ENCODE measurements at places on chromosomes 11 and 22. TPM values are rescaled to one million over a fixed set of nuclear protein-coding genes. Genes with fewer than 3 reads are reported as not detected.
A peak's percentile ranks its signal among the peaks of the same experiment; 100 is the strongest.

DNA sequence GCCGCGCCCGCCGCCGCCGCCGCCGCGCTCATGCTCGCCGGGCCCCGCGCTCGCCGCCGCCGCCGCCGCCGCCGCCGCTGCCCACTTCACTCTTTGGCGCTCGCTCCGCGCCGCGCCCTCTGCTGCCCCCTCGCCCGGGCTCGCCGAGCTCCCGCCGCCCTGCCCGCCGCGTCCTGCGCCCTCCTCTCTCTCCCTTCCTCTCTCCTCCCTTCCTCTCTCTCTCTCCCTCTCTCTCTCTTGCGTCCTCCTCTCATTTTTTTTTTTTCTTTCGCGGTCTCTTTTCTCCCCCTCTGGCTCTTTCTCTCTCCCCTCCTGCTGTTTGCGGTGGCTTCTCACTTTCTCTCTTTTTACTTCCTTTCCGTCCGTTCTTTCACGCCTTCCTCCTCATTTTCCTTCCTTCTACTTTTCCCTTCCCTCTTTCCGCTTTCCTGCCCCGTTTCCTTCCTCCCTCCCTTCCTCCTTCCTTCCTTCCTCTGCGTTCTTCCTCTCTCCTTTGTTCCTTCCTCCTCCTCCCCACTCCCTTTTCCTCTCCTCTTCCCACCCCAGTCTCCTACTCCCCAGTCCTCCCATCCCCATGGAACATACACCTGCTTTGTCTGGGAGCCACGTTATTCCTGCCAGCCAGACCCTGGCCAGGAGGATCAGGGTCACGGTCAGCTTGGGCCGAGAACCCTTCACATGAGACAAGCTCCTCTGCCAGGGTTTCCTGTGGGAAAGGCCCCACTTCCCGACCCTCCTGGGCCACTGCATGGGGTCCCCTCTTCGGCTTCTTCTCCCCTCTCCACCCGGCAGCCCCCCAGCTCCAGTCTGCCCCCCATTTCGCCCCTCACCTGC lies 19.3 kb upstream of the SHISAL1 start:
- DNase-seq: no peak

- no peak for DNase-seq
Measured at GRCh38 chr11:100525635-100526034, 161.5 kb upstream of the ARHGAP42 start.

- DNase-seq: no peak
Measured at GRCh38 chr11:64484191-64485022, 106.6 kb upstream of the SLC22A12 start.

DNA sequence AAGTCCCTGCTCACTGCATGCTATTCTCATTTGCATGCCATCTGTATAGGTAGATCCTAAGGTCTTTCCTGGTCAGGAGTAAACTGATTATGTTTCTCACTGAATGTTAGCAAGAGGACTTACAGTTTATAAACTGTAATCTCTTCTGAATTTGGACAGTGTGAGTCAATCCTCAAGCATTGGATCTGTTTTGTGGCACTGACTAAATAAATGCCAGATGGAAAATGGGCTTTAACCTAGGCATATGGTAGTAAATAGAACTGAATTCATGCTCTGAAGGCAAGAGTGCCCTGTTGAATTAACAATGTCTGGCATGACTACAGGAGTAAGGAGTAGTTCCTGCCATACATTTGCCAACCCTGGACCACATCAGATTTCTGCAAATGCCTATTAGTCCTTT lies 11.4 kb downstream of the FAM181B start:
- DNase-seq: no peak

Gene MTMR3
- 13.6 TPM for total RNA-seq

- DNase-seq: peak; percentile 40
Measured at GRCh38 chr22:26172389-26172990, 3.2 kb downstream of the SEZ6L start.

DNA sequence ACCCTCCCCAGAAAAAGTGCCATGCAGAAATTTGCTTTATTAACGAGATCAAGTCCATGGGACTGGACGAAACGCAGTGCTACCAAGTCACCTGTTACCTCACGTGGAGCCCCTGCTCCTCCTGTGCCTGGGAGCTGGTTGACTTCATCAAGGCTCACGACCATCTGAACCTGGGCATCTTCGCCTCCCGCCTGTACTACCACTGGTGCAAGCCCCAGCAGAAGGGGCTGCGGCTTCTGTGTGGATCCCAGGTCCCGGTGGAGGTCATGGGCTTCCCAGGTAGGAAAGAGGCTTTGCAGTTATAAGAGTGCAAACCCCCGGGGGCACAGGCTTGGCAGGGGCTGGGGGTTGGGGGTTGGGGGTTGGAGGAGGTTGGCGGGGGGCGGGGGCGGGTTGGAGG lies 4.2 kb downstream of the APOBEC3H start:
- DNase-seq: no peak

- DNase-seq: peak; percentile 49
Measured at GRCh38 chr11:62108017-62108750, 15.6 kb upstream of the INCENP start.

Gene C11orf42
- total RNA-seq: not detected

Gene LPXN
- total RNA-seq: 1.7 TPM

- no peak for DNase-seq
Measured at GRCh38 chr22:35888181-35888870, 140.3 kb downstream of the RBFOX2 start.

Gene VPREB1
- total RNA-seq: not detected

GRCh38 chr11:35487532-35488078 lies 37.8 kb downstream of the PAMR1 start:
- peak; percentile 34 for DNase-seq

Gene AIFM3
- 0.20 TPM for total RNA-seq

GRCh38 chr11:15882876-15883454 lies 473.4 kb downstream of the SOX6 start:
- DNase-seq: no peak

GRCh38 chr22:48866906-48867681 lies 960.6 kb downstream of the BRD1 start:
- no peak for DNase-seq

DNA sequence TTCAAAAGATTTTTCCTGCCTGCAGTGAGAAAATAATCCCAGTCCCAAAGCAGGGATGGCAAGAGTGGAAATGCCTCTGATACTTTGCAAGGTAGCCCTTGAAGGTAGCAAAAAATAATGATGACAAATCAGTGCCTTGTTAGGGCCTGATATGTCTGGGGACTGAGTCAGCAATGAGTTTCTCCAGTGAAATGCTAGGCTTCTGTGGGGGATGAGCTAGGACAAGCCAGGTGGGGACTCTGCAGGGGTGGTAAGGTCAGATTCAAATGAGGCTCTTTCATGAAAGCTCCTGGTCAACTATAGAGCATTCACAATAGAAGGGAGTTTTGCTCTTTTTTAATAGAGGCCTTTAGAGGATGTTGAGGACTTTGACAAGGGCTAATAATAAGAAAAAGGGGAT lies 77.7 kb downstream of the ME3 start:
- no peak for DNase-seq

DNA sequence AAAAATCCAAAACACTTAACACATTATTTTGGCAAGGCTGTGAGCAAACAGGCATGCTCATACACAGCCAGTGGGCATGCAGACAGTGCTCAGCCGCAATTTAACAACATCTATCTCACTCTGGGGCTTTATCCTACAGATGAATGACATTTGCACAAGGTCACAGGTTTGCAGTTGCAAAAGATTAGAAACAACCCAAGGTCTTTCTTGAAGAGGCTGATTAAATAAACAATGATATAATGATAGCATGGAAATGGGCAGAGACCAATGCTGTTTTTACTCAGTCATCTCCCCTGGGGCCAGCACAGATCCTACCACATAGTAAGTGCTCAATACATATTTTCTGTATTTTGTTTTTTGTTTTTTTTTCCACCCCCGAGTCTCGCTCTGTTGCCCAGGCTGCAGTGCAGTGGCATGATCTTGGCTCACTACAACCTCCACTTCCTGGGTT lies 9.4 kb downstream of the A4GALT start:
- DNase-seq: no peak

- no peak for DNase-seq
Measured at GRCh38 chr11:57210781-57211180, 26.3 kb downstream of the APLNR start.

DNA sequence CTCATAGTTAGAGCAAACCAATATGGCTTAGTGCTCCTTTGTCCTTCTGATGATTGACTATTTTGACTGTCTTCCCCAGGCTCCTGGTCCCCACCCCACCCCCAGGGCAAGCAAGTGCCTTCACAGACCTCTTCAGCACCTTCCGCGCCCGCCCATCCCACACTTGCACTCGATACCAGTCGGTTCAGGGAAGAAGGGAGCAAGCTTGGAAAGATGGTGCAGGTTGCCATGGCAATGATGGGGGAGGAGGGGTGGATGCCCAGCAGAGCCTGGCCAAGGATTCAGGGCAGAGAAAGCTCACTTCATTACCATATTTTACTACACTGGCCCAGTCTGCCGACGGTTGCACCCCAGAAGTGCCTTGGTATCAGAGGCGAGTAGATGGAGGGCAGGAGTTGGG lies 2.2 kb downstream of the TMEM132A start:
- no peak for DNase-seq

DNA sequence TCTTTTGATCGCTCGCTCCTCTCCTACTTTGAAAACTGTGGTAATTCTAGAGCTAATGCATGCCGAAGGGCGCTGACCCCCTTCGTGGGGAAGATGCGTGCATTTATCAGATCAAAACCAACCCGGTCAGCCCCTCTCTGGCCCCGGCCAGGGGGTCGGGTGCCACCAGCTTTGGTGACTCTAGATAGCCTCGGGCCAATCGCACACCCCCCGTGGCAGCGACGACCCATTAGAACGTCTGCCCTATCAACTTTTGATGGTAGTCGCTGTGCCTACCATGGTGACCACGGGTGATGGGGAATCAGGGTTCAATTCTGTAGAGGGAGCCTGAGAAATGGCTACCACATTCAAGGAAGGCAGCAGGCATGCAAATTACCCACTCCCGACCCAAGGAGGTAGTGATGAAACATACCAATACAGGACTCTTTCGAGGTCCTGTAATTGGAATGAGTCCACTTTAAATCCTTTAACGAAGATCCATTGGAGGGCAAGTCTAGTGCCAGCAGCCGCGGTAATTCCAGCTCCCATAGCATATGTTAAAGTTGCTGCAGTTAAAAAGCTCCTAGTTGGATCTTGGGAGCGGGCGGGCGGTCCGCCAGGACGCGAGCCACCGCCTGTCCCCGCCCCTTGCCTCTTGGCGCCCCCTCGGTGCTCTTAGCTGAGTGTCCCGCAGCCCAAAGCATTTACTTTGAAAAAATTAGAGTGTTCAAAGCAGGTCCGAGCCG lies 3898.2 kb upstream of the OR11H1 start:
- no peak for DNase-seq

Gene SHANK2
- total RNA-seq: 0.22 TPM

GRCh38 chr11:48169717-48170116 lies 46.9 kb upstream of the OR4B1 start:
- peak; percentile 5 for DNase-seq

DNA sequence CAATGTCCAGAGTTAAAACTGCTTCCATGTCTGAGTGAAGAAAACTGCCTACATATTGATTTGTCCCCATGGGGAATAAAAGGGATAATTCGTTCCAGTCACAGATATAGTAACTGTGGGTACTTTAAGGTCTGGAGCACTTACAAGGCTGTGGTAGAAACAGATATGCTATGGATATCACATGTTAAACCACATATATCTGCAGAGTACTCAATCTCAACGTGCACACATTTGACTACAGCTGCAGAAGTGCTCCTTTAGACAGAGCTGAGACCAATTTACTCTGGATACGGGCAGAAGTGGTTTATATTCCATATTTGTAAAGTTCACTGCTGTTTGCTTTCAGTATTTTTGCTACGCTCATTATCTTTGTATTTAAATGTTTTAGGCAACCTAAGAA lies 9.7 kb upstream of the MS4A2 start:
- DNase-seq: peak; percentile 24

DNA sequence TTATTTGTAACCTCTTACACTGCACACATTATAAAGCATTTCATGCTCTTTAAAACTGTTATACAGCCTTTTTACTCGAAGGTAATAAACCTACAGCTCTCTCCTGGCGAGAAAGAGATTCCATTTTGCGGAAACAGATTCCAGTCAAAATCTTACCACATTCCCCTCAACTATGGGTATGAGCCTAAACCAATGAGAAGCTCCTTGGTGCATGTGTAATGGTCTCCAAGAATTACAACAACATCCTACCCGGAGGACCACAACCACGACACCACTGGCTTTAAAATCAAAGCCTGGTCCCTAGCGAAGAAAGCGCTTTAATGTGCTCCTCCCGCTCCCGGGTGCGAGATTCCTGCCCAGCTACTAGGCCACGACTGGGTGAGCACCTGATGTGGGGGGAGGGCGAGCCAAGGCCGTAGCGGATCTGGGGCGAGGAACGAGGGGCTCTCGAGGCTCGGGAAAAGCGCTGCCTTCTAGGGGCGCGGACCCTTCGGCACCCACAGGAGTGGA lies 821 bp downstream of the CELF1 start:
- DNase-seq: peak; percentile 46

DNA sequence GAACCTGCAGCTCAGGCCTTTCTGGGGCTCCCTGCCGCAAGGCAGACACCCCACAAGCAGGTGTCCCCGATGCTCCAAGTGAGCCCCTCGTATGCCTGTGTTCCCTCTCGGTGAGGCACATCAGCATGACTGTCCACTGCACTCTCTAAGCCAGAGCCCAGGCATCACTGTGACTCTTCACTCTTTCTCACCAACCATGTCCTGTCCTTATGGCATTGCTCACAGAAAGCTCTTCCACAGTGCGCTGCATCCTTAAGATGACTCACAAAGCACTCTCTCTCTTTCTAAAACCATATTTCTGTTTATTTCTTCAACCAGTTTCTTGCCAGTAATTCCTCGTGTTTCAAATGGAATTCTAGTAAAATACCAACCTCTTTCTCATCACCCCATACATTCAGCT lies 18.1 kb downstream of the GAB4 start:
- no peak for DNase-seq

DNA sequence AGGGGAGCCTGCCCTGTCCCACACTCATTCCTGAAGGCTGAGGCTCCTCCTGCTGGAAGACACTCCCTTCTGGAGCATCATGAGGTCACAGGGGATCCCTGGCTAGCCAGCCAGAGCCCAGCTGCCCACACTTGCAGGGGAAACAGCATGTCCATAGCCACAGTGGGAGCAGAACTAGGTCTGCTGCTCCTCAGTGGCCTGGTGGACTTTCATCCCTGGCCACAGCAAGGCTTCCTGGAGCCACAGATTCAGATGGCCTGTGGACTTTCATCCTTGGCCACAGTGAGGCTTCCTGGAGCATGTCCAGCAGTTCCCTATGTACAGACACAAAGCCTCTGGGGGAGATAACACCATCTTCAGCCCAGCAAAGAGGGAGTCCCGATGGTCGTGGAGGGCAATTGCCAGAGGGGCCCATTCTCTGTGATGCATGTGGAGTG lies 5.9 kb upstream of the APOL6 start:
- no peak for DNase-seq

Gene TSG101
- 46.7 TPM for total RNA-seq

Gene OR4D10
- total RNA-seq: not detected

Gene CCDC73
- total RNA-seq: not detected

GRCh38 chr11:95353706-95354105 lies 122.7 kb upstream of the SESN3 start:
- no peak for DNase-seq

- no peak for DNase-seq
Measured at GRCh38 chr11:58493676-58494075, 14.2 kb downstream of the OR5B21 start.

Gene TRPM5
- not detected for total RNA-seq

Gene MED19
- 14.0 TPM for total RNA-seq

All from K562 (cell line).